ENCODE measurements at places on chromosomes 5 and 9.

GRCh38 chr5:78964889-78965288, 20.2 kb downstream of the ARSB start:
- DNase-seq: no peak

DNA sequence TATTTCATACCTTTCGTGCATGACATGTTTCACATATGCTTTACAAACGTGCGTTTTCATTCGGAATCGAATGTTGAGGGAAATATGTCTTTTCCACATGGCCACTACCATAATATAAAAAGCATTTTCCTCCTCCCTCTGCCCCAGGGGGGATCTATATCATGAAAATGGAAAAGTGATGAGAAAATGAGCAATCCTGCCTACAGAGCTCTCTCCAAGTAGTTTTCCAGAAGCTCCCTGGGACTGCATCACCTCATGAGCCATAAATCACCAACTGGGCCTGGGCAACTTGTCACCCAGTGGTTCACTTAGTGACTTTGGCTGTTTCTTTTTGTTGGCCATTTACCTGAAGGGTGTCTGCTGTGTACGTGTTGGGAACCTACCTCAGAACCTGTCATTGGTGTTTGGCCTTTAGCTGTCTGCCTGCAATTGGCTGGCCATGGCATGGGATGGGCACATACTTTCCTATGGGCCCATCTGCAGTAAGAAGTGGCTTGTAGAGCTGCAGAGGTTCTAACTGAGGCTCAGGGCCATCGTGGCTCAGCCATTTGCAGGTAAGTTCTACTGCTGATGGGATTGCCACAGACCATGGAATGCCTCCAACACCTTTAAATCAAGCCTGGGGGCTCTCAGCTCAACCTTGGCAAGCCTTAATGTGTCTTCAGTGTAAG, 9.5 kb upstream of the TIFAB start:
- no peak for DNase-seq

GRCh38 chr5:169583101-169583423, 511 bp upstream of the SPDL1 start:
- no peak for DNase-seq

- no peak for DNase-seq
These were observed 364.1 kb upstream of the CCNH start for GRCh38 chr5:87776785-87777184.

DNA sequence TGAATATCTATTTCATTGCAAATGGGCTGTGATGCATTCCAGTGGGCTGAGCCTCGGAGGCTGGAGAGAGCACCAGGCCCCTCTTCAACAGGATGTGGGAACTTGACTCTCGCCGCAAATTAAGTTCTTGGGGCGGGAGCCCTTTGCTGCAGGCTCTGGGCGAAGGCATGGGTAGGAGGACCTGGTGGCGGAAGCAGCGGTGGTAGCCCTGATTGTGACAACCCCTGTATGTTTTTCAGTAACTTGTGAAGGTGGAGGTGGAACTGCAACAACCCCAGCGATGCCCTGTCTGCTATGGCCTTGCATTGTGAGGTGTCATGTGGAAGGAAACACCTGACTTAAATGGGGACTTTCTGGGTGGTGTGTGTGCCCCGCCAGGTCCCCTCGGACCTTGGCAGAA, 9.4 kb downstream of the FYB1 start:
- DNase-seq: no peak

DNA sequence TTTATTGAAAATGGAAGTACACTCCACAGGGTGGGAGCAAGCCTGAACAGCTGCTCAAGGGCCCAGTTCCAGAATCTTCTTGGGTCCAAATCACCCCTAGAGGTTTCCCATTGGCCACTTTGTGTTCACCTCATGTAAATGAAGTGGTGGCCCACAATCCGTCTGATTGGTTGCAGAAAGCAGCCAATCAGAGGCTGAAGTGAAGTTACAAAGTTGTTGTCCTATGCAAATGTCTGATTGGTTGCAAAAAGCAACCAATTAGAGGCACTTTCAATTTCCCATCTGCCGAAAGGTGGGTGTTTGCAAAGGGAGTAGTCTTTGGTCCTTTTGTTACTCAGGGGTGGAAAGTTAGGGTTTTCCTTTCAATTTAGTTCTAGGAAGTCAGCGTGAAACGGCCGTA, 8.8 kb downstream of the TMEM171 start:
- DNase-seq: no peak

DNA sequence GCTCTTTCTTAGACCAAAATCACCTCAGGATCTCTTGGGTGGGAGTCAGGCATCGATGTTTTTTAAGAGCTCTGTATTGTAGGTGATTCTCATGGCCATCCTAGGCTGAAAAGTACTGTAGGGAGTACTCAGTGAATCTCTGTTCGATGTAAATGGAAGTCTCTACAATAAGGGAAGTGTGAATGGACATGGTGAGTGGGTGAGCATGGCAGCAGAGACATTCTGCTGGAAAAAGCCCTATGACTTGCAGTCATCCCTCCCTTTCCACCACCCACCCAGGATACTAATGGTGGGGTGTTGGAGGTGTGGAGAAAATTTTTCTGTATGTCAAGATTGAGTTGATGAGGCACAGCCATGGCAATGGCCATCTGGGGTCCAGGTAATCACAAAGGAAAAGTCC, 30.9 kb downstream of the ZNF366 start:
- no peak for DNase-seq

GRCh38 chr5:31561946-31562345, 29.8 kb downstream of the C5orf22 start:
- no peak for DNase-seq

- DNase-seq: no peak
These were observed 42.0 kb upstream of the ORM1 start for GRCh38 chr9:114280636-114281472.

DNA sequence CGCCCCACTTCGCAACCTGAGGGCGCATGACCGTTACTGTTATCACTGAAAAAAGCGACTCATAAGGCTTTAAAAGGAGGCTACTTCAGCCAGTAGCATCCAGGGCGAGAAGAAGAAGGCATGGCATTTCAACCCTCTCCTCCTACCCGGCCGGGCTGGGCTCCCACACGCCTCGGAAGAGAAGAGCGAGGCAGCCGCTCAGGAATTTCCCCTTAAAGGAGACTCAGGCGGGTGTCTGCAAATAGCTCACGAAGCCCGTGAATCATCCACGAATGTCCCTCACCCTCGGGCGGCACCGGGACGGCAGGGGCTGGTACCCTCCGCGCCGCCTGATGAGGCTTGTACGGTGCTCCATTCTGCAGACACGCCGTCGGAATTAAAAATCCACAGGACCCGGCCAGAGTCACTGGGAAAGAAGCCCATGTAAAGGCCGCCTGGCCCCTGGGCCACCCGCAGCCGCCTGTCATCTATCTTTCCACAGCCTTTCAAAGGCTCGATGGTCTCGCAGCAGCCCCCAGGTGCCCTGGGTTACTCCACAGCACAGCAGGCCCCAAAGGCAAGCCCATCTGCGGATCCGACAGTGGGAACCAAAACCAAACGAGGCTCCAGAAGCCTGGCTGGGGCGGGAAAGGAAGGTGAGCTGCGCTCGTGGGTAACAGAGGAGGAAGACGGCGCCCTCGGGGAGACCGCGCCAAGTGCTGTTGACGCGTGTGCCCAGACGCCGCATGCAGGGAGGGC, 11.8 kb downstream of the SLC12A7 start:
- DNase-seq: no peak

- DNase-seq: no peak
These were observed 75.0 kb upstream of the SAP30L start for GRCh38 chr5:154370813-154371212.

DNA sequence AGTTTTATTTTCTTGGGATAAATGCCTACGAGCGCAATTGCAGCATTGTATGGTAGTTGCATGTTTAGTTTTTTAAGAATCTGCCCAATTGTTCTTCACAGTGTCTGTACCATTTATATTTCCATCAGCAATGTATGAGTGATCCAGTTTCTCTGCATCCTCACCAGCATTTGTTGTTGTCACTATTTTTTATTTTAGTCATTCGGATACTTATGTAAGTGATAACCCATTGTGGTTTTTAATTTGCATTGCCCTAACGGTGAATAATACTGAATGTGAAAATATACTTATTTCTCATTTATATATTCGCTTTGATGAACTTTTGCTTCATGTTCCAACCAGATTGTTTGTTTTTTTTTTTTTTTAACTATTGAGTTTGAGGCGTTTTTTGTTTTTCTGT, 33.7 kb upstream of the PWWP2A start:
- DNase-seq: no peak

GRCh38 chr9:70563431-70564204, 149.2 kb upstream of the KLF9 start:
- DNase-seq: no peak

DNA sequence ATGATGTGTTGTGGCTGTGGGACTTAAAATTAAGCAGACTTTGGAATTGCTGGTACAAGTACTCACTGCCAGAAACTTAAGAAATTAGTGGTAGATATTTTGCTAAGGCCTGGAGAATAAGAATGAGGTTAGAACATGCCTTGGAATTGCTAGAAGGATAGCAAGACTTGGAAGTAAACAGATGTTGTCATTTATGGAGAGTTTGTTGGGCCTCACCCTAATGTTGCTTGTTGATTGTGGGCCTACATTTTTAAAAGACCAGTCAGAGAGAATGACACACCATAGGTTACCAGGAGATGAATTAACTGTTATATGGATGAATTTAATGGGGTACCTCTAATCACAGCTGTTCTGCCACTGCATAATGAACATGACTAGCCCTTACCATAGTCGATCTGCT, 120.1 kb upstream of the GAS1 start:
- no peak for DNase-seq

DNA sequence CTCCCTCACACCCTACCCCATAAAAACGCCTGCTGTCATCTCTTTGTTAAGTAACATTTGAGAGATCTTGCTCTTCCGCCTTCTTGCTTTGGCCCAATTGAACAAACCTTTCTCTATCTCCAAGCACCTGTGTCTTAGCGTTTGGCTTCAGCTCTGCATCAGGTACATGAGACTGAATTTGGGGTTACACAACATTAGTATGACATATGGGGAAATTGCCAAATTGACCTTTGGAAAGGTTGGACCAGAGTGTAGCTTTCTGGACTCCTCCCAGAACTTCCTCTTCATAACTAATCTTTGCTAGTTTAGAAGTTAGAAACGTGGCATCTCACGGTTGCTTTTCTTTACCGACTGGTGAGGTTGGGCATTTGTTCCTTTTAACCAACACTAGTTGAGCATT, 3.5 kb upstream of the EXOSC3 start:
- DNase-seq: no peak

GRCh38 chr9:2599896-2600295, 21.7 kb upstream of the VLDLR start:
- no peak for DNase-seq

GRCh38 chr9:111926421-111926875, 29.8 kb downstream of the UGCG start:
- no peak for DNase-seq

DNA sequence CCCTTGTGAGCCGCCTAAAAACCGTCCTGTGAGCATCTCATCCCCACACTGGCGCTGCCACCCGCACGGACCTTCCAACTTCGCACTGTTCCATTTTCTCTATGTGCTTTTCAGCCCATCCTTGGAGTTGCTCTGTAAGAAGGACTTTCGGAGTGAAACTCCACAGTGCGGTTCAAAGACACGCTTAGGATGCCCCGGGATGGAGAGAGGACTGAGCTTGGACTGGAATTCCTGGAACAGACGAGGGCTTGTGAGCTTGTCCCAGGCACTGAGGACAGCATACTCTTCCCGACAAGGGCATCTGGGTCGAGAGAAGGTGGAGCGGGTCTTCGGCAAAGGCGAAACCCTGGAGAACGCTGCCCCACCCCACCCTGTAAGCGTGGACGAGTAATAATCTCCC, 187.8 kb downstream of the MEF2C start:
- DNase-seq: no peak

- DNase-seq: no peak
These were observed 56.3 kb downstream of the TMEM174 start for GRCh38 chr5:73229271-73229670.

DNA sequence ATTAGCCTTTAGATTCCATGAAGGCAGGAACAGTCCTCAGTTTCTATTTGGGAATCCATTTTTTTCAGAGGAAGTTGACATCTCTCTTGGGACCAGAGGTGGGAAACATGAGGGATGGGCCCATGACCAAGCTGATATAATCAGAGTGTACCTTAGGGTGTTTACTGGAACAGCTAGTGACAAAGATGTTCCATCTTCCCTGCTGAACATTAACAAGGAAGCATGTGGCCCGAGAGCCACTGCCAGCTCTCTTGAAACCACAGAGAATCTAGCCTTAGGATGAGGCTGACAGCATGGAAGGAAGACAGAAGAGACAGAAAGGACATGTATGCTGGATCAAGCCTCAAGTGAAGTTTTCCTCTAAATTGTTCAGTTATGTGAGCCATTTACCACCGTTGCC, 16.0 kb downstream of the AQP3 start:
- no peak for DNase-seq

DNA sequence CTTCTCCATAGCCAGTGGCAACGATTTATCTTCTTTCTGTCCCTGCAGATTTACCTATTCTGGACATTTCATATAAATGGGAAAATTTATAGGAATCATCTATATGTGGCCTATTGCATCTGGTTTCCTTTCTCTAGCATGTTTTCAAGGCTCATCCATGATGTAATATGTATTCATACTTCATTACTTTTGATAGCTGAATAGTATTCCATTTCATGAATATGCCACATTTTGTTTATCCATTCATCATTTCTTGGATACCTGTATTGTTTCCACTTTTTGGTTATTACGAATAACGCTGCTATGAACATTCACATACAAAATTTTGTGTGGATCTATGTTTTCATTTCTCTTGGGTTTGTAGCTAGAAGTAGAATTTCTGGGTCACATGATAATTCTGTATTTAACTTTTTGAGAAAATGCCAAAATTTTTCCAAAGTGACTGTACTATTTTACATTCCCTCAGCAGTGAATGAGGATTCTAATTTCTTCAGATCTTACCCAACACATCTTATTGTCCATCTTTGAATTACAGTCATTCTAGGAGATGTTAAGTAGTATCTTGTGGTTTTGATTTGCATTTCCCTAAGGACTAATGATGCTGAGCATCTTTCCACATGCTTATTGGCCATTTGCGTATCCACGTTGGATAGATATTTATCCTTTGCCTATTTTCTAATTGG, 3.6 kb downstream of the IARS1 start:
- DNase-seq: no peak

- DNase-seq: no peak
These were observed 366.5 kb downstream of the SLCO4C1 start for GRCh38 chr5:101929628-101930027.

GRCh38 chr5:163915481-163915961, 410.1 kb downstream of the MAT2B start:
- DNase-seq: no peak

DNA sequence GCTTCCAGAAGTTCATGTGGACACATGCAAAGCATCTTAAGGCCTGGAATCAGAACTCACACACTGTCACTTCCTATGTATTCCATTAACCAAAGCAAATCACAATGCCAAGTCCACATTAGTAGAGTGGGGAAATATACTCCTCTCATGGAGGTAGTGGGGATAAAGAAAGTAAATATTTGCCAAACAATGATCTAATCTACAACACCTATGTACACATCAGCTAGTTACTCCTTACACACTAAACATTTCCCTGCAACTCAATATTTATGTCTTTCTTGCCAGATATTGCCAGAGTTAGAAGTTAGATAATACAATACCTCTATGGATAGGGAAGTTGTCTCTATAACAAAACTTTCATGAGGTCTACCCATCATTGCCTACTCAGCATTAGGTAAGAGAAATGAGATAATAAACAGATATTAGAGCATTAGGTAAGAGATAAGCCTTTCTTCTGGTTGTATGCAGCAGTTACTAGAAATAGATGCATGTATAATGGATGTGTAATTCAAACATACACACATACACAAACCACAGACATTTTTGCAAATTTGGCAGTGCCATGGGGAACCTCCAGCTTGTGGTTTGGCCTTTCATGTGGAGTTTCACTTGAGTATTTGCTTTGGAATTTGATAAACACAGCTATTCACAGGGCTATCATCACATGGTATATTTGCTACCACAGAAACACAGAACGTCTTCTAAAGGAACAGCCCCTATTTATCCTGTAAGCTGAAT, 196.5 kb downstream of the TLE1 start:
- DNase-seq: no peak
